Stimulated activated CD8-positive, alpha-beta memory T cell treated with anti-CD3 and anti-CD28 coated beads, Interleukin-7, amount 100 ng/mL, for 1 hour (primary cell): ENCODE measurements at places on chromosomes 2 and 18.

DNA sequence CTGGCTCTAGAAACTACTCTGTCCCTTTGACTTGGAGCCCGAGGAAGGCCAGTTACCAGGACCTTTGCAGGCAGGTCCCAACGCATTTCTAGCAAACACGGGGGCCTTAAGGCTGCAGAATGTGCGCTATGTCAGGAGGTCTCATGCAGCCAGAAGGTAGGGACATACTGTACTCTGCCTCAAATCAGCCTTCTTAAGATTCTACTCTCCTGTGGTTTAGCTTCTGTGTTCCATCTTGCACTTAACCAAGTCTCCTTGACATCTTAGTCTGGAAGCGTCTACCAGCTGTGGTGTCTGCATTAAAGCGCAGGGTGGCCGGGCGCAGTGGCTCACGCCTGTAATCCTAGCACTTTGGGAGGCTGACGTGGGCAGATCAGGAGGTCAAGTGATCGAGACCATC is 65.5 kb downstream of the STEAP3 start:
- no peak for DNase-seq

DNA sequence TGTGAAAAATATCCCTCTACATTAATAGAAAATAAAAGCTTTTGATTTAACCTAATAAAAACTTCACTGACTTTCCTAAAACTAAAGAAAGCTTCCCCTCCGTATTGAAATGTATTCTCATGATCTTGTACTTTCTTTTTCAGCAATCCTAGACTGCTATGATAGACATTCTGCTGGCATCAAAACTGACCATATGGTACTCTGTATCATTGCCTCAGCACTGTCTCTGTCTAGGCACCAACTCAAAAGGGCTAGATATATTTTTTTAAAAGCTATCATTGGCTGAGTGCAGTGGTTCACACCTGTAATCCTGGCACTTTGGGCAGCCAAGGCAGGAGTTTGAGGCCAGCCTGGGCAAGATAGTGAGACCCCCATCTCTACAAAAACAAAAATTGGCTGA is 32.9 kb downstream of the CDKL4 start:
- no peak for DNase-seq

- DNase-seq: no peak
Measured at GRCh38 chr2:234305846-234306245, 191.0 kb downstream of the ARL4C start.

DNA sequence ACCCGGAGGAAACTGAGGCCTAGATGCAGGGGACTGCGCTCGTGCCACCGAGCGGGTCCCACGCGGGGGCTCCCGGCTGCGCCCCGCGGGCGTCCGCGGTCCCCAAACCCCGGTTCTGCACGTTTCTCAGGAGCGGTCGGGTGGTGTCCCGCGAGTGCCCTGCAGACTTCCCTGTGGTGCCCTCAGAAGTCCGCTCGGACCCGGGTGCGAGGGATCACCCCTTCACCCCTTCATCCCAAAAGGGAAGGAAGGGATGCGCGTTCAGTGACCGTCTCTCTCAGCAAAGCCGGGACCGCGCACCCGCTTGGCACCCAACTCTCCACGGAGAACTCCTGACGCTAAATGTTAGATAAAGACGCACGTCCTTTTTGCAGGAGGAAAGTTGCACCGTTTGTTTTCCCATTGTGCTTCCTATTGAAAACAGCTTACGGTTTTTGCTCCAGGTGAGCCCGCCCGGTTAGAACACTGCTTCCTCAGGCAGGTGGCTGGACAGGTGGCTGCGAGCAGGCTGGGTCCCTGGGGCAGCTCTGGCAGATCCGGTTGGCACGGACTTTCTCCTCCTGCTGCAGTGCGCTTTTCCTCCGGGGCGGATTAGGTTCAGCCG is 779 bp downstream of the DGKD start:
- no peak for DNase-seq
